Right ventricle myocardium superior (tissue), 1 donor: ENCODE measurements at places on chromosomes 6 and 20. TPM values are rescaled to one million over a fixed set of nuclear protein-coding genes. Genes with fewer than 3 reads are reported as not detected.

TRIM15 gene
- total RNA-seq, result not detected

TMEM74B gene
- 5.2 TPM for total RNA-seq

IMPG1 gene
- not detected for total RNA-seq

ISM1 gene
- total RNA-seq, result 1.5 TPM

KCNK15 gene
- total RNA-seq, result 0.19 TPM

CCDC28A gene
- 6.8 TPM for total RNA-seq

PROCR gene
- 9.3 TPM for total RNA-seq

GHRH gene
- total RNA-seq, result 0.97 TPM

GGTLC1 gene
- not detected for total RNA-seq

ECT2L gene
- total RNA-seq, result 0.70 TPM

ZBP1 gene
- total RNA-seq, result not detected

TINAG gene
- total RNA-seq, result 0.16 TPM

RGS17 gene
- 0.05 TPM for total RNA-seq

FOXA2 gene
- not detected for total RNA-seq

SLC32A1 gene
- not detected for total RNA-seq

DYNLT2 gene
- 0.75 TPM for total RNA-seq

PHIP gene
- total RNA-seq, result 13.3 TPM

SRMS gene
- total RNA-seq, result not detected

SMPDL3A gene
- total RNA-seq, result 3.7 TPM

CMTR1 gene
- 29.0 TPM for total RNA-seq

TREM2 gene
- total RNA-seq, result 0.35 TPM

XKR7 gene
- not detected for total RNA-seq

ANKEF1 gene
- 0.73 TPM for total RNA-seq

ANGPT4 gene
- not detected for total RNA-seq

WFDC12 gene
- total RNA-seq, result not detected

OGFRL1 gene
- total RNA-seq, result 7.7 TPM

PRDM13 gene
- total RNA-seq, result not detected

CALHM6 gene
- total RNA-seq, result 1.4 TPM

BPIFB1 gene
- not detected for total RNA-seq

RNF217 gene
- total RNA-seq, result 9.0 TPM

HMGN3 gene
- 148 TPM for total RNA-seq
